Pulmonary artery endothelial cell (primary cell): ENCODE measurements at places on chromosomes 7 and 10. TPM values are rescaled to one million over a fixed set of nuclear protein-coding genes. Genes with fewer than 3 reads are reported as not detected.

ANKRD16 gene
- 5.9 and 7.1 TPM in 2 replicates for total RNA-seq

LFNG gene
- 5.8 and 8.6 TPM in 2 replicates for total RNA-seq

DNA2 gene
- 8.1 and 11.1 TPM in 2 replicates for total RNA-seq

DNA sequence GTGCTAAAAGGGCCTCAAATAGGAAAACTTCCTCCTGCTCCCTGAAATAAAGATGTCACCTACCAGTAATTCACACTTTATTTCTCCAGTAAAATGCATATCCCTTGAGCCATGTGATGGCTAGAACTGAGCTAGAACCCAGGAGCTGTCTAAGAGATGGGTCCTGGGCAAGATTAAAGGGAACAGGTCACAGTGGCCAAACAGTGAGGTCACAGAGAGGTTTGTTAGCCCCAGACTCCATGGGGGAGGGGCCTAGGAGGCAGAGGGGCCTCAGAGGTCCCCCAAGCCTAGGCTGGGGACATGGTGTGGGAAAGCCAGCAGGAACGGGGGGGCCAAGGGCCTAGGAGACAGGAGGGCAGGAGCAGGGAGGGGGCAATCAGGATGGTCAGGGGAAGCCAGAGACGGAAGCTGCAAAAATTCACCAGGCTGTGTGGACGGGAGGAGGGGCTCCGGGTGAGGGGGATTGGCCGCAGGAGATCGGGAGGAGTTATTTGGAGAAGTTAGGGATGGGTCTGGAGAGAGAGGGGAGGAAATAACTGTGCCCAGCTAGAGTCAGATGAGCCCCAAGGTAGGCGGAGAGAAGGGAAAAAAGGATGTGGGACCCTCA, 3.3 kb downstream of the FBXO24 start:
- no peak for DNase-seq

DNA sequence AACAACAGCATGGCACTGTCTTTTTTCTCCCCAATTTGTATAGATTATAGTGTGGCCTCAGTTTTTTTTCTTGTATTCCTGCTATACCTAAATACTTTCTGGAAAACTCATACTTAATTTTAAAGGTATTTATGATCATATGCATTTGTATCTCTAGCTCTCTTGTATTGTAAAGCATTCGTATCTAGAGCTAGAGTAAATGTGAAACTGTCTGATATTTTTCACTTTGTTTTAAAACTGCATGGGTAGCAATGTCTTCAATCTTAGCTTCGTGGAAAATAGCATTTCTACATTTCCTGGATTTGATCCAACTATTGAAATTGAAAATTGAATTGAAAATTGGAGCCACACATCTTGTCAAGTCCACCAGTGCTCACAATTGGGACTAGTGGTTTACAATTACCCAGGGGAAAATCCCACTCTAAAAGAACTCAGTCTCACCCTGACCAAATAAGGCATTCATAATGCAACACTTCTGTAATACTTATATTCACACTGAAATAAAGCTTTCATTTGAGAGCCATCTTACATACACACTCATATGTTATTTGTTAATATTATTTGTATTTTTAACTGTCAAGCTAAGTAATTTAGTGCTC, 51.3 kb upstream of the KLF6 start:
- no peak for DNase-seq
